ENCODE measurements at places on chromosomes 2 and 18.

- no peak for DNase-seq
Observed at GRCh38 chr2:121019756-121020155, 265.2 kb downstream of the TFCP2L1 start.

DNA sequence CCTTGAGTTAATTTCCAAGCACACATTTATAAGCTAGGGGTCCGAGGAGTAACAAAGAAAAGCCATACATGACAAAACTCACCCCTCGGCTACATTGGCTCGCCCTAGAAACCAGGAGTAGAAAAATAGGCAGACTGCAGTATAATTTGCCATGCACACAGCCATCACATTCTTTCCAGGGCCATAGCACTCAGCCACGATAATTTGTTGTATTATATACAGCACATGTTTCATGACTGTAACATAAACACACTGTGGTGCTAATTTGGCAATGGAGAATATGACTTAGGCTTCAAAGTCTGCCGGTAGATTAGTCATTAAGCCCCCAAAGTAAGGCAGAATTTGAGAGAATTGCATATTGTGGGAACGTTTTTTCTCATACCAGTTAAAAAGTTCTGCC is 254.9 kb downstream of the ZNF521 start:
- no peak for DNase-seq

DNA sequence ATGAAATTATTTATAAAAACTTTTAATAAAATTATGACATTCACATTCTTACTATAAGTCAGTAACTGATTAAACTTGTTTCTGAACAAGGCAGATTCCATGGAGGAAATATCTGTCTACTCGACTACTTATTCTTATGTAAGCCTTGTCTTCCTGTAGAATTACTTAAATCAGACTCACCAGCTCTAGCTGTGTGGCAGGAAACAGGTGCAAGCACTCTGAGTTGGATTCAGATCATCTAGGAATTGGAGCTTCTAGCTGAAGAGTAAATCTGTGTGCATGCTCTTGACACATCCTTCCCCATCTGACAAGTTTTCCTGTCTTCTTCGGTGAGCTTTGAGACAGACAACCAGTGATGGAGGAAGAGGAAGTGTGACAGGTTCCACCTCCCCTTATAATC is 284.7 kb downstream of the TRIB2 start:
- no peak for DNase-seq

GRCh38 chr2:134301928-134302260 is 48.0 kb downstream of the MGAT5 start:
- DNase-seq: no peak

DNA sequence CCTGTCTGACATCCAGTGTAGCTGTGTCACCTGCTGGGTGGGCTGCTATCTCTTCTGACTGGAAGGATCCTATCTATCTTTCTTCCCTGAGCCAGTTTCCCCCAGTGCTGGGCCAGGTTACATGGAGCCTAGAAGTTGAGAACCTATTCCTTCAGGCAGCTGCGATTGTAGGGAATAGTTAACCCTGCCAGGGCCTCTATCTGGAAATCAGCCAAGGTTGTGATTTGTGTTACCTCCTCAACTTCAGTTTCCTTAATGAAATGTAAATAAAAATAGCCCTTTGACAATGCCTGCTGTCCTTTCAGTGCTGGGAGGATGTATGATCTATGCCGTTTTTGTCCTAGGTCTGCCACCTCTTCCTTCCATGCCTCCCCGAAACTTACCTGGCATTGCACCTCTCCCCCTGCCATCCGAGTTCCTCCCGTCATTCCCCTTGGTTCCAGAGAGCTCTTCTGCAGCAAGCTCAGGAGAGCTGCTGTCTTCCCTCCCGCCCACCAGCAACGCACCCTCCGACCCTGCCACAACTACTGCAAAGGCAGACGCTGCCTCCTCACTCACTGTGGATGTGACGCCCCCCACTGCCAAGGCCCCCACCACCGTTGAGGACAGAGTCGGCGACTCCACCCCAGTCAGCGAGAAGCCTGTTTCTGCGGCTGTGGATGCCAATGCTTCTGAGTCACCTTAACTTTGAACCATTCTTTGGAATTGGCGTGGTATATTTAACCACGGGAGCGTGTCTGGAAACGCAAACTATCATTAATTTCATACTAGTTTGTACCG is 36.6 kb downstream of the GORASP2 start:
- no peak for DNase-seq

GRCh38 chr2:124756048-124756447 is 731.0 kb downstream of the CNTNAP5 start:
- DNase-seq: no peak

GRCh38 chr18:3970929-3971328 is 484.2 kb downstream of the DLGAP1 start:
- DNase-seq: no peak

GRCh38 chr2:160674146-160674750 is 180.6 kb upstream of the RBMS1 start:
- no peak for DNase-seq

DNA sequence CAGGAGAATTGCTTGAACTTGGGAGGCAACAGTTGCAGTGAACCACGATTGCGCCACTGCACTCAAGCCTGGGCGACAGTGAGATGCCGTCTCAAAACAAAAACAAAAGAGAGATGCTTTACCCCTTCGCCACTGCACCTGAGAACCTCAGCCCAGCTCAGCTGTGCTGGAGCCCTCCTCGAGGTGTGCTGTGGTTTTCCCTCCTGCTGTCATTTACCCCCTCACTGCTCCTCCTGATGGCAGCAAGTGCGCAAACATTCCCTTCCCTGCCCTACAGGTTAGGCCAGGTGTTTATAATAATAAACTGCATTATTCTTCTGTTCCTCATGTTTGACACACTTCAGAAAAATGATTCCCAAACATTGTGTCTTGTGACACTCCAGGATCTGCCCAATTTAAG is 8.4 kb downstream of the FBXO36 start:
- no peak for DNase-seq

DNA sequence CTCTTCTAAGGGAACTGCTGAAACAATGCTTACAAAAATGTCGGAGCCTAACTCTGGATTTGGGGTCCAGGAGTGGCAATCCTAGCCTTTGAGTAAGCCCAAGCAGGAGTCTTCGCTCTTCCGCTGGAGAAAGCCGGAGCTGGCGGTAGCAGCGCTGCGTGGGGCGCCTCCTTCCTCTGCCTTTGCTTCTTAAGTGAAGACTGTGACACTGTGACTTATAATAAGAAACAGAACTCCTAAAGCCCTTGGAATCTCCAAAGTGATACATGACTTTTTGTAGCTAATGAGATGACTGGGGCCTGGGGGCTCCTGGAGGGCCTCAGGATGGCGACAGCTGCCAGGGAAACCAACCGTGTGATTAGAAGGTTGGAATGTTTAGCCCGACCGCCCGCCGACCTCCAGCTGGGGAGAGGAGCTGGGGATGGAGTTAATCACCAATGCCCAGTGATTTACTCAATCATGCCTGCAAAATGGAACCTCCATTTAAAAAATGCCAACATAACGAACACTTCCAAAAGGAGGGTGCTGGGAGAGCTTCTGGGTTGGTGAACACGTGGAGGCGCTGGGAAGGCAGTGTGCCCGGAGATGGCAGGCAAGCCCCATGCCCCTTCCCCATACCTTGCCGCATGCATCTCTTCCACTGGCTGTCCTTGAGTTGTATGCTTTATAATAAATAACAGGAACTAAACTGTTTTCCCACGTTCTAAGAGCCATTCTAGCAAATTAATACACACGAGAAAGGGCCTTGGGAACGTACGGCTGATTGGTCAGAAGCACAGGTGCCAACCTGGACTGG is 29.0 kb upstream of the MAL start:
- DNase-seq: no peak

GRCh38 chr18:8854962-8855361 is 149.6 kb downstream of the MTCL1 start:
- DNase-seq: no peak

DNA sequence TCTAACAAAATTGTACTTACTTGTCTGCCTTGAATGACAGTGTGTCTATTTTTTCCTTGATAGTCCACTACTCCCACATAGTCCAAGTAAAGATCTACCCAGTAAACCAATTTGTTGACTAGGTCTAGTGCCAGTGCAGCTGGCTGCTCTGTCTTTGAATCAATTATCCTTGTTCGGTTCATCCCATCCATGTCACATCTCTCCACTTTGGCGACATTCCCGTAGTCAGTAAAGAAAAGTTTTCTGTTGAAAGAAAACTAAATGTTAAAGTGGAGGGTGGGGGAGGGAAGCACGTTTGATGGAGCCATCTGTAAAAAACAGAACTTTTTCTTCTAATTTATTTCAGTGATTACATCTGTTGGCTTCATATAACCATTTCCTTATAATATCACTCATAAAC is 1068.8 kb downstream of the LRP1B start:
- no peak for DNase-seq

- DNase-seq: no peak
Observed at GRCh38 chr2:155054712-155055111, 356.2 kb downstream of the KCNJ3 start.

DNA sequence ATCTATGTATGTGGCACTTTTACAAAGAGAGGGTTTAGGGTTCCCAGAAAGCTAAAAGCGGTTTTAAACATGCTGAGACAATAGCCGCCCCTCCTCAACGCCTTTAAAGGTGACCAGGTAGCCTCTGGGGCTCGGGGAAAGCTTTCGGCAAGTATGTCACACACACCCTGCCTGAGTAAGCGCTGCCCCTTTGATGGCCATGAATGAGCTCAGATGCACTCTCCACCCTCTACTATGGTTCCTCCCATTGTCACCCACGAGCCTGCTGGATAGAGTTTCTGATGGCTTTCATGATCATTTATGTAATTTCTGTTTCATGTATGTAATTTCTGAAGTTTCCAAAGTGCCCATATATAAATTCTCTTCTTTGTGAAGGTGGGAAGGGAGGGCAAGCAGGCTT is 44.1 kb upstream of the GRHL1 start:
- no peak for DNase-seq

- no peak for DNase-seq
Observed at GRCh38 chr2:217707131-217707611, 295.6 kb downstream of the TNS1 start.

All from activated CD4-positive, alpha-beta T cell treated with anti-CD3 and anti-CD28 coated beads for 24 hours (primary cell).